ENCODE measurements at places on chromosomes 4 and X.

DNA sequence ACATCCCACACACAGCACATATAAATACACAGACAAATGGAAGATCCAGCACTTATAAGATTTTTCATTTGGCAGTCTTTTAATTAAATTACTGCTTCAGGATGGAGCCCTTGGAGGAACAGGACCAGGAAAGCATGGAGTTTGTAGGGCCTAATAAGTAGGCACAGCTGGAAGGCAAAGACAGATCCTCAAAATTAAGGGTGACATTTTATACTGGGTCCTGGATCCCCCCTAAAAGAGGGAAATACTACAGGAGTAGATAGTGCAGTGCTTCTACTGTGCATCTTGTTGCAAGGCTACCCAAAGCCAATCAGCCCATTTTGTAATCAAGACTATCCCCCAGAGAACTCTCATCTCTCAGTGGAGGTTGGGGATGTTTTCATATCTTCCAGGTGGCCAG is 1860.7 kb upstream of the PCDH10 start:
- no peak for DNase-seq

DNA sequence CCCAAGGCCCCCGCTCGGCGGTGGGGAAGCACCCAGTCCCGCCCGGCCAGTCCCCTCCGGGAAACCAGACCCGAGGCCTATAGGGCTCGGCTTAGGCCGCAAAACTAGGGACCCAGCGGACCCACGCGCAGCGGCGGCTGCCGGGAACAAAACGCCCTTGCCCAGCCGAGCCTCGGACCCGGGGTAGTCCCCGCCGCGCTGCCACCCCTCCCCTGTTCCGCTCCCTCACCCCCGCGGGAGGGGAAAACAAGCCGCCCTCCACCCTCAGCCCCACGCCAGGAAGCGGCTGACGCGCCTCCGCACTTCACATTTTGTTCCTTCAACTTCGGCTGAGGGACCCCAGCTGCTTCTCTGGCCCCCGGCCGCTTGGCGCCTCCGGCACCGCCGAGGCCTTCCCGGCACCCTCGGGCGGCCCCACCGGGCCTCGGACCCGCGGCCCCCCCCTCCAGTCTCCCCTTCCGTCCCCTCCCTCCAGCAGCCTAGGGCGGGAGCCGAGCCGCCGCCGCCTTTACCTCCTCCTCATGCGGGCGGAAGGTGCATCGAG is 694 bp downstream of the PDS5A start:
- DNase-seq = peak; percentile 66

- DNase-seq = no peak
These were observed 51.6 kb downstream of the MAML3 start for GRCh38 chr4:140102421-140102820.

DNA sequence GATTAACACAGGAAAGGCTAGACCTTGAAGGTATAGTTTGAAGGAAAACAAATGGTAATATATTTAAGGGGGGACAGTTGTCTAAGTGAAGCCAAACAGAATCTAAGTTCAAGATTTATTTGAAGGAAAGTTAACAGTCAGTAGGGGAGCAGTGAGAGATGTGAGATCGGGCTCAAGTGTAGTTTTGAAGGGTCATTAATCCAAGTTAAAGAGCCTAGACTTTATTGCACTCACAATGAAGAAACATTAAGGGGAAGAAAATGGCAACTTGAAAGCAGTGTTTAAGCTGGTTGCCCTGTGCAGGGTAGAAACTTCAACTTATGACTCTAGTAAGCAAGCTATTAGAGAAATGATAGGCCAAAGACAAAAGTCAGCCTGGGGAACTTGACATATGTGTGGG is 1952.2 kb downstream of the PCDH7 start:
- no peak for DNase-seq

DNA sequence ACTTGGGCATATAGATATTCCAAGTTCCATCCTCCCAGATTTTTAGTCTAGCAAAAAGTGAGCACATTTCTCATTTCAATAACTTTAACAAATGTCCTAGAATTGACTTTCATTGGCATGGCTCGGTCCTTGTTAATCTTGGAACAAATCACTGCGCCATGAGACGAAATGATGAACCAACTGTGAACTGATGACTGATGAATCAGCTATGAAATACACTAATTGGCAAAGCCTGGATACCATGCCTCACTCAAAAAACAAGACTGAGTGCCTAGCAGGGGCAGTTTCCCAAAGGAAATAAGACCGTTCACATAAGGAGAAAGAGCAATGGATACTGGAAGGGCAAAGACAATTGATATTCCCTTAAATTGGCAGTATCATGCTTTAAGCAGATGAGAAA is 248.6 kb upstream of the VEGFC start:
- no peak for DNase-seq

DNA sequence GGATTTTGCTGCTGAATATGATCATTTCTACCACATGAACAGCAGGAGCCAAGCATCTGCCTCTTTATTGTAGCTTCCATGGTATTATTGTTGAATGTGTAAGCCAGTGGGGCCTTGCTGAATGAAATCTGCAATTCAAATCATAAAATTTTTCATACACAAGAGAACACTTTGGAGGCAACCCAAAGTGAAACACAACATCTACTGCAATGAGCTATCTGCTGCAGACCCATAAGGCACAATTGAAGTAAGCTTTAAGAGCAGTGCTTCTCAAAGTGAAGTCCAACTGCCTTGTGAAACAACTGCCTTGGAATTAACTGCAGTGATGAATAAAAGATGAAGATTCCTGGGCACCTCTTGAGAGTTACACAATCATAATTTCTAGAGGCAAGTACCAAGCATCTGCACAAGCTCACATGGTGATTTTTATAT is 626.3 kb upstream of the INTU start:
- DNase-seq = peak; percentile 54

DNA sequence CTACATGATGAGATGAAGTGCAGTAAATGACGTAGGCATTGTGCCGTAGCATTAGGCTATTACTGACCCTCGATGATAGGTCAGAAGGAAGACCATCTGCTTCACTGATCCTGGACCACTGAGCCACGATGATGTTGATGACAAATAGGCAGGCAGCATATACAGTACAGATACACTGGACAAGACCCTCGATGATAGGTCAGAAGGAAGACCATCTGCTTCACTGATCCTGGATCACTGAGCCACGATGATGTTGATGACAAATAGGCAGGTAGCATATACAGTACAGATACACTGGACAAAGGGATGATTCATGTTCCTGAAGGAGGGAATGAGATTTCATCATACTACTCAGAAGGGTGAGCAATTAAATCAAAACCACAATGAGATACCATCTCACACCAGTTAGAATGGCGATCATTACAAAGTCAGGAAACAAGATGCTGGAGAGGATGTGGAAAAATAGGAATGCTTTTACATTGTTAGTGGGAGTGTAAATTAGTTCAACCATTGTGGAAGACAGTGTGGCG is 50.9 kb downstream of the BEND4 start:
- DNase-seq = no peak

DNA sequence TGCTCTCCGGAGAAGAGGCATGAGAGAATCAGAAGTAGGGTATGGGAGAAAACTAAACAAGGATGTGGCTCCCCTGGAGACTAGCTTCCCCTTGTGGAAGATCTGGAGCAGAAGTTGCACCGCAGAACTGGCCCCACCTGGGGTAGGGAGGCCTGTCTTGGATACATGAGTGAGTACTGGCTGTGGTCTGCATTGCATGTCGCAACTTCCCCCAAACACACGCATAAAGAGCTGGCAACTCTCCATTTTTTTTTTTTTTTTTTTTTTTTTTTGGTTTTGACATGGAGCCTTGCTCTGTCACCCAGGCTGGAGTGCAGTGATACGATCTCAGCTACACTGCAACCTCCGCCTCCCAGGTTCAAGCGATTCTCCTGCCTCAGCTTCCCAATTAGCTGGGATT is 119.9 kb downstream of the EGF start:
- no peak for DNase-seq

- no peak for DNase-seq
These were observed 33.3 kb upstream of the H2AZ1 start for GRCh38 chr4:99983289-99983943.

- DNase-seq = no peak
These were observed 92.1 kb downstream of the SCD5 start for GRCh38 chr4:82706349-82707000.

Data from right hindlimb (tissue), 1 donor.